ENCODE measurements at places on chromosomes 2 and 18.

GRCh38 chr2:84519332-84519957 lies 3.1 kb downstream of the DNAH6 start:
- DNase-seq: no peak

- DNase-seq: no peak
Measured at GRCh38 chr2:200239216-200239615, 67.3 kb upstream of the SPATS2L start.

DNA sequence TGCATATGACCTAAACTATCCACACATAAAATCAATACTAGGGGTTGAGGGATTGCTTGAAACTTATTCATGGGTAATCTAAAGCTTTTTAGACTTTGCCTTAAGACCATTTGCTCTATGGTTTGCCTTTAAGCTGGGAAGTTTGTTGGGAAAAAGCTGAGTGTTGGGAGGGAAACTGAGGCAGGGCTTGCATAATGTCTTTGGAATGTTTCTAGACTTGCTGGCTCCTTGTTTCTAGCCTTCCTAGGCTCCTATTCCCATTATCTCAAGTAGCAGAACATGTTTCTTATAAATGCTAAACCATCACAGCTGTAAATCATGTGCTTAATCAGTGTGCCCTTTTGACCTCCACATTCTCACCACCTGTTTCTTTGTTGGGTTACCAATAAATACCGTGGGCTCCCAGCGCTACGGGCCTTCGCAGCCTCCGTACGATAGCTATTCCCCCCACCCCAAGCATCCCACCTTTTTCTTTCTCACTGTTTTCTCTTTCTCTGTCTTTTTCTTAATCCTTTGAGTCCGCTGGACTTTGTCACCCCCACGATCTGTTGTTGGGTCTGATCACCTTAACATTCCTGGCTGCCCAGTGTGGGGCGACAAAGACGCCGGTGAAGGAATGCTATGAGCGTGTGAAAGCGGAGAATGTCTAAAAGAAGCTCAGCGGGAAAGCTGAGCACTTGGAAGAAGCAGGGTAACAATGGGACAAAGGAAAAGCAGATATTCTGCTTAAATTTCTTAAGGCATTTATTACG lies 49.4 kb upstream of the CWC22 start:
- no peak for DNase-seq

DNA sequence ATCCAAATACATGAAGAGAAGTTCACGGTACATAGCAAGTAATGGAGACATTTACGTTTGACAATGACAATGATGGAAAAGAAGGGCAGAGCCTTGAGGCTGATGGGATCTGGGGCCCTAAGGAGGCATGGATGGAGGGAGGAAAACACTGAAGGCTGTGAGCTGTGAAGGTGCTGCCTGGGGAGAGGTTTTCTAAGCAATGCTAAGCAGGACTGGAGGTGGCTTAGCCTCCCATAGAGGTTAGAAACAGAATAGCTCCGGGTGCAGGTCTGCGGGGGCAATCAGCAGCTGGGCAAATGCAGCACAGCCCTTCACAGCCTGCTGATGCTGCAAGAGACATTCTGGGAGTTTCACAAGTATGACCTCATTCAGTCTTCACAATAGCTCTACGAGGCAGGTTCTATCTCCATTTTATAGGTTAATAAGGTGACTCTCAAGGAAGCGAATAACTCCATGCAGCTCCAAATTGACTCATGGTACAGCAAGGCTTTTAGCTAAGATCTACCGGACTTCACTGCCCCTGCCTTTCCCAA lies 65.3 kb downstream of the MYT1L start:
- no peak for DNase-seq

DNA sequence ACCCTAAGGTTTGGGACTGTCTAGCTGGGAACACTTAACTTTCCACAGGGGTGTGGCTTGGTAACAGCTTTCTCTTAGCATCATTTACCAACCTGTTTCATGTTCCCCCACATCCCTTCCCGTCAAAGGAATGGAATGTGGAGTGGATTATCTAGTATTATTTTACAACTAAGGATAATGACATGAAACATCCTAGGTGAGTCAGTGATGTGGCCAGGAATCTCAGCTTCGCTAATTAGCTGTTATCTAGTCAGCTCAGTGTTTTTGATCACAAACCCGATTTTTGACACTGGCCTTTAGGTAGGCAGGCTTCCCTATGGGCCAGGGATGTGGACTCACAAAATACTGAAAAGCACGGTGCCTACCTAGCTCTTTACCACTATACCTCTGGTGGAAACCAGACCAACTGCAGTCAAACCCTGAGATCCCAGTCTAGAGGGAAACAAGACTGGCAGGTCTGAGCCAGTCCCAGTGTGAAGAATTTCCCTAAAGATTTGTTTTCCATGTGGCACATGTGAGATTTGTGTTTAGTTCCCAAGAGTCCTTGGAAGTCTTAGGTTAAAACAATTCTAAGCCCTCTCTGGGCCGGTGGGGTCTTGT lies 2.8 kb upstream of the NRP2 start:
- no peak for DNase-seq

GRCh38 chr2:160498137-160498536 lies 4.5 kb upstream of the RBMS1 start:
- no peak for DNase-seq

GRCh38 chr18:53486296-53486695 lies 738.2 kb downstream of the MBD2 start:
- DNase-seq: no peak

DNA sequence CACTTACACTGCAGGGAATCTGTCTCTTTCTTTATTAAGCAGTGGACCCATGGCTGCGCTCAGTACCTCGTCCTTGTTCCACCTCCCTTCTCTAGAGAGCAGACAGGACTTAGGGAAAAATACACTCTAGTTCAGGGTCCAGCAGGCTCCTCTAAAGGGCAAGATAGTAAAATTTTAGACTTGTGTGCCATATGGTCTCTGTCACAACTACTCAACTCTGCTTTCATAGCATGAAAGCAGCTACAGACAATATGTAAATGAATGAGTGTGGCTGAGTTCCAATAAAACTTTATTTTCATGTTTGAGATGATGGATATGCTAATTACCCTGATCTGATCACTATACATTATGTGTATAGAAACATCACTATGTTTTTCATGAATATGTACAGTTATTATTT lies 163.1 kb downstream of the BABAM2 start:
- DNase-seq: no peak

- no peak for DNase-seq
Measured at GRCh38 chr2:187497858-187498463, 49.9 kb upstream of the CALCRL start.
